ENCODE measurements at places on chromosomes 11 and 22. TPM values are rescaled to one million over a fixed set of nuclear protein-coding genes. Genes with fewer than 3 reads are reported as not detected.

OR51I1 gene
- total RNA-seq: not detected

LUZP2 gene
- total RNA-seq: not detected

TEAD1 gene
- total RNA-seq: 165 TPM

APOL5 gene
- not detected for total RNA-seq

SLC5A1 gene
- not detected for total RNA-seq

CEP126 gene
- total RNA-seq: 10.7 TPM

PRAME gene
- not detected for total RNA-seq

GRCh38 chr22:32765132-32765618, 36.3 kb upstream of the TIMP3 start:
- H3K36me3 ChIP-seq: no peaks in the 10 kb centered on the region
- H3K27ac ChIP-seq: peak overlapping the region; percentile 59
- DNase-seq: no peak

DNA sequence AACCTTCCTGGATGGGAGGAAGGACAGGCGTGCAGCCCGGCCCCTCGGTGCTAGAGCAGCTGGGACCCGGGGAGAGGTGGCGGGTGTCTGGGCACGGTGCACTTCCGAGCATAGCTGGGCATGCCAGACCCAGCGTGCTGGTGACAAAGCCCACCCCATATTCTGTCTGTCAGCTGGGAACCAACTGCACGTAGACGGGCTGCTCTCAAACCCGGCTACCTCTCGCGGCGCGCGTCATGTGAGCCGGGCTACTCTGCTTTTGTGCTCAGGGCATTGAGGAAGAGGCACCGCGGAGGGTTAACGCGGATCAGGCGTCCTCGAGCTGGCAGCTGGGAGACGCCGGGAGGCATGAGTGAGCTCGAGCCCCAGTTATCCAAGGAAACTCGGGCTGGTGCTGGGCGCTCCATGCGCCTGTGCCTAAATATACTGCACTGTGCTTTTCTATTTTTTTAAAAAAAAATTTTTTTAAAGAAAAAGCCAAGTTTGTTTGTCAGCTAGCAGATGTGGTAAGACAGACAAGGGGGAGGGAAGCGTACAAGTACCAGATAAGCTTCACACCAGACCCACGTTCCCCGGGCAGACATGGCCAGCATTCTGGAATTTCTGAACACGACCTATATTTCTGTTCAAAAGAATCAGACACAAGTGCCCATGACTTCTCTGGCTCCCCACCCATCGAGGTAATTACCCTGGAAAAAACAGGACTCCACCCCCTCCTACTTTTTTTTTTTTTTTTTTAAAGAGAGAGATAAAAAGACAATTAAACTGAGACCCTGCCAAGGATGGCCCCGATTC, 425.6 kb downstream of the SHANK2 start:
- no peak overlapping the region for H3K27ac ChIP-seq
- no peak for DNase-seq
- peak overlapping the region; percentile 30 for H3K4me3 ChIP-seq
- no peaks in the 10 kb centered on the region for H3K4me1 ChIP-seq
- no peaks in the 10 kb centered on the region for H3K36me3 ChIP-seq
- no peaks in the 10 kb centered on the region for H3K27me3 ChIP-seq

- H3K4me3 ChIP-seq: no peak overlapping the region
- DNase-seq: no peak
- H3K27me3 ChIP-seq: no peaks in the 10 kb centered on the region
- H3K27ac ChIP-seq: no peak overlapping the region
These were observed 283.0 kb upstream of the NARS2 start for GRCh38 chr11:78857688-78858087.

GRCh38 chr11:64861227-64861975, 16.9 kb upstream of the CDC42BPG start:
- peak overlapping the region; percentile 90 for H3K27ac ChIP-seq
- peaks cover 67% of the 10 kb centered on the region for H3K4me1 ChIP-seq
- no peaks in the 10 kb centered on the region for H3K27me3 ChIP-seq
- DNase-seq: no peak
- H3K4me3 ChIP-seq: no peak overlapping the region

- no peaks in the 10 kb centered on the region for H3K36me3 ChIP-seq
- H3K4me3 ChIP-seq: no peak overlapping the region
- no peaks in the 10 kb centered on the region for H3K27me3 ChIP-seq
These were observed 18.8 kb downstream of the PPP6R3 start for GRCh38 chr11:68479390-68479789.

- no peak overlapping the region for H3K27ac ChIP-seq
- peak; percentile 68 for DNase-seq
- no peak overlapping the region for H3K4me3 ChIP-seq
- no peaks in the 10 kb centered on the region for H3K4me1 ChIP-seq
These were observed 90.3 kb upstream of the PITPNB start for GRCh38 chr22:28009272-28009827.

DNA sequence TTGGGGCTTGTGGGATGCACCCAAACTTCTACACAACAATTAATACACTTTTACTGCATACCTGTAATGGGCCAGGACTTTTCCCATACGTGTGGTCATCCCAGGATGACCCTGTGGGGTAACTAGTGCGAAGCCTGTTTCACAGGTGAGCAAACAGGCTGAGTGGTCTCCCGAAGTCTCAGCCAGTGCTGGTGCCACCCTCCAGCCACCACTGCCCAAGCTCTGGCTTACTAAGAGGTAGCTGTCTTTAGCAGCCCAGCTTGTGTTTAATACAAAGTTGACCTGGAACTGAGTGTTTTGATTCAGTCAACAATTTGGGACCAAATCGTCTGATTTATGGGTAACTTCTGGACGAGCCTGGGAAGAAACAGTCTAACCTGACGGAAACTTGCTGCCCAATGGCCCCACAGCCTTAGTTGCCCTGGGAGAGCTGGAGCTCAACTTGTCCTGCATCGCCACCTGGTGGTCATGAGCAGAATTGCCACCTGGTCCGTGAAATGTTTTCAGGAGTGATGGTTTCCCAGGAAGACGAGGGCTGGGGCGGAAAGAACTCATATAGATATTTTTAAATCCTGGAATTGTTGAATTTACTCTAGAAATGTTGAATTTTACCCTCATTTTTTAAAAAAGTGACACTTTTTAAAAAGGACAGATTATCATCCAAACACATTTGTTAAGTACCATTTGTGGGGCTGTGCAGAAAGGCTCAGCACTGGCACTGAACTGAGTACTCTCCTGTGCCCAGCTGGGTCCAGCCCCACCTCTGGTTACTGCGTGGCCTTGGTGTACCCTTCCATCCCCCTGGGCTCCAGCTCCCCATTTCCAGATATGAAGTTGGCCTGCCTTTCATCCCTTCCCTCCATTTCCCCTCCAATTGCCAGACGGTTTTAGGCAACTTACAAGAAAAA, 95.5 kb upstream of the PARVA start:
- H3K4me1 ChIP-seq: peaks cover 11% of the 10 kb centered on the region
- H3K27ac ChIP-seq: no peak overlapping the region
- no peaks in the 10 kb centered on the region for H3K36me3 ChIP-seq

DNA sequence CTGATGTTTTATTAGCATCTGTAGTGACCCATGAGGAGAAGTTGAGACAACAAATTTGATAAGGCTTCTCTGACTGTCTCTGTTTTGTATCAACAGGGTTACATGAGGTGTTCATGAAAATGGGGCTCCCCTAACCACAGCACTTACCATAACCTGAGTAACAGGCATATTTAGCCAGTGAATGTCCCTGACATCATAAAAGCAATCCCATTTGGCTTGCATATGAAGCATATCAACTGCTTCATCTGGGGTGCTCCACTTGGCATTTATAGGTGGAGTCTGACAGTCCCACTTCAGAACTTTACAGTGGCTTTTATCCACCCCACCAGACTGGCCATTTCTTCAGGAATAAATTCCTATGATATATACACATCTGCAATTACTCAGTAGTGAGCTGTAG, 257.6 kb downstream of the LUZP2 start:
- H3K4me1 ChIP-seq: no peaks in the 10 kb centered on the region
- no peaks in the 10 kb centered on the region for H3K27me3 ChIP-seq
- H3K27ac ChIP-seq: no peak overlapping the region
- H3K36me3 ChIP-seq: no peaks in the 10 kb centered on the region
- H3K4me3 ChIP-seq: no peak overlapping the region

DNA sequence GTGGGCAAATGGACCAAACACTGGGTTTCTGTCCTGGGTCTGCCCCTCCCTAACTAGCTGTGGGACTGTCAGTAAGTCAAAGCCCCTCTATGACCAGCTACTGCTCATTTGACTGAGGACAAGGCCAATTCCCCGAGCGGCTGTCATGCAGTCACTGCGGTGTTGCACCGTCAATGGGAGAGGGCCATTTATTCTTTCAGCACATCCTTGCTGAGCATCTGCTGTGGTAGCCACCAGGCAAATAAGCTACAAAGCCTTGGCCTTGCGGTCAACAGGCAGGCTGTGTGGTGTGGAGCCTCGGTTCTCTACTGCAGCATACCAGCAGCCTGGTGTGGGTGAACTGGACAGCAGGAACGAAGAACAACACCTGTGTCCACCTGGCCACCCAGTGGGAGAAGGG, 25.8 kb upstream of the SERPIND1 start:
- peaks cover 9% of the 10 kb centered on the region for H3K4me1 ChIP-seq
- no peak overlapping the region for H3K4me3 ChIP-seq
- H3K27me3 ChIP-seq: no peaks in the 10 kb centered on the region
- H3K27ac ChIP-seq: no peak overlapping the region
- DNase-seq: no peak
- peaks cover 95% of the 10 kb centered on the region for H3K36me3 ChIP-seq

GRCh38 chr11:70247042-70247709, 23.3 kb upstream of the PPFIA1 start:
- DNase-seq: no peak
- no peak overlapping the region for H3K27ac ChIP-seq
- H3K4me3 ChIP-seq: no peak overlapping the region
- no peaks in the 10 kb centered on the region for H3K4me1 ChIP-seq
- H3K27me3 ChIP-seq: no peaks in the 10 kb centered on the region

GRCh38 chr11:68523033-68523432, 62.5 kb downstream of the PPP6R3 start:
- no peaks in the 10 kb centered on the region for H3K27me3 ChIP-seq
- H3K27ac ChIP-seq: peak overlapping the region; percentile 30
- H3K4me3 ChIP-seq: no peak overlapping the region
- peaks cover 51% of the 10 kb centered on the region for H3K4me1 ChIP-seq

DNA sequence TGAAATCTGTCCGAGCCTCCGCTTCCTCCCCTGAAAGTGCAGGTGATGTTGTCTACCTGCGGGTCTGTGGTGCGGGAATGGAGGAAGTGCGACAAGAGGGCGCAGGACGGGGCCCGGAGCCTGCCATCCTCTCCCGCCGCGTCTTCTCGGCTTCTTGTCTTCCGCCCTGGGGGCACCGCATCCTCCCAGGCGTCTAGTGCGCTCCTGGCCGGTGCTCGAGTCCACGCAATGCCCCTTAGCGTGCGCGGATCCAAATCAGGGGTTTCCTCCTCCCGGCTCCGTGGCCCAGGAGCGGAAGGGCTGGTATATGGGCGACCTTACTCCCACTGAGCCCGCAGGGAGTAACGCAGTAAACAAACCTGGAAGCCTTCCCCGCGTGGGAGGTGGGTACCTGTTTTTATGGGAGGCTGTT, 405 bp downstream of the SFI1 start:
- no peaks in the 10 kb centered on the region for H3K4me1 ChIP-seq
- no peaks in the 10 kb centered on the region for H3K27me3 ChIP-seq
- peak overlapping the region; percentile 69 for H3K4me3 ChIP-seq
- no peak for DNase-seq

GRCh38 chr11:126426820-126427749, 71.6 kb downstream of the ST3GAL4 start:
- H3K4me1 ChIP-seq: peaks cover 46% of the 10 kb centered on the region
- H3K27ac ChIP-seq: peak overlapping the region; percentile 62
- no peaks in the 10 kb centered on the region for H3K27me3 ChIP-seq
- H3K36me3 ChIP-seq: no peaks in the 10 kb centered on the region
- no peak overlapping the region for H3K4me3 ChIP-seq
- no peak for DNase-seq

DNA sequence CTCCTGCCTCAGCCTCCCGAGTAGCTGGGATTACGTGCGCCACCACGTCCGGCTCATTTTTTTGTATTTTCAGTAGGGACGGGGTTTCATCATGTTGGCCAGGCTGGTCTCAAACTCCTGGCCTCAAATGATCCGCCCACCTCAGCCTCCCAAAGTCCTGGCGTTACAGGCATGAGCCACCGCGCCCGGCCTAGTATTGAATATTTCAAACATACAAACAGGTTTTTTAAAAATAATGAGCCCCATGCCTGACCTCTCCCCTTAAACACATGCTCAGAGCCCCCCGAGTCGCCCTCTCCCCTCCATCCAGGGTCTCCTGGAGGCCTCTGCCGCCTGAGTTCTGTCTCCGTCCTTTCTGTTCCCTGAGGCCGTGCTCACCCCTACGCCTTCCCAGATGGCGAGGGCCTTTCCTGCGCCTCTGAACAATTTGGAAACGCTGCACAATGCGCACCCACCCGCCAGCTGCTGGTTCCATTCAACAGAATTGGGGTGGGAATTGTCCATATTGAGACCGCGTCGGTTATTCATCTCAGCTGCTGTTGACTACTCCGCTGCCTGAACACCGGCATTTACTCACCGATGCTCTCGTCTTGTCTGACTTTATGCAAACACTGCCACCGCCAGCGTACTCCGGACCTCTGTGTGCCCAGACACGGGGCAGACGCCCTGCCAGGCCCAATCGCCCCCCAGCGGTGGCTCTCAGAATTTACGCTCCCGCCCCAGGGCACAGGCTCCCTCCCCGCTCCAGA, 13.6 kb upstream of the RNH1 start:
- no peak overlapping the region for H3K4me3 ChIP-seq
- no peaks in the 10 kb centered on the region for H3K27me3 ChIP-seq
- no peak for DNase-seq
- no peaks in the 10 kb centered on the region for H3K4me1 ChIP-seq
- no peak overlapping the region for H3K27ac ChIP-seq

DNA sequence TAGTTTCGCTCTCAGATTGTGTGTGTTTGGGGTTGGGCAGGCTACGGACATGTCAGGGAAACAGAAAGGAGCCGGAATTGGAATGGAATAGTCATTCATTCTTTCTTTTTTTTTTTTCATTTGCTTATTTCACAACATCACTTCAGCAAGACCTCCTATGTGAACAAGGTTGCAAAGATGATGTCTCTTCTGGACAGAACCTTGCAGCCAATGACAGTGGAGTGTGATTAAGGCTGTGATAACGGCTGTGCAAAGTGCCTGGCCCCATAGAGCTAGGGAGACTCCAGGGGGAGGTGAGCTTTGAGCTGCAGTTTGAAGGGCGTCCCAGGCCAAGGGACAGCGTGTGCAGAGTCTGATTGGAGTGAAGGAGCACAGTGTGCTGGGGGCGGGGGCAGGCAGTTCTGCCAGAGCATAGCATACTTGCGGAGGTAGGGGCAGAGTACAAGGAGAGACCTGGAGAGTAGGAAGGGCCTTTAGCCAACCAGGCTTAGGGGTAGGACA, 3.4 kb downstream of the TIGD3 start:
- peaks cover 11% of the 10 kb centered on the region for H3K4me1 ChIP-seq
- H3K36me3 ChIP-seq: no peaks in the 10 kb centered on the region
- no peak overlapping the region for H3K27ac ChIP-seq
- no peaks in the 10 kb centered on the region for H3K27me3 ChIP-seq
- no peak overlapping the region for H3K4me3 ChIP-seq

- no peak for DNase-seq
- no peaks in the 10 kb centered on the region for H3K27me3 ChIP-seq
- peaks cover 4% of the 10 kb centered on the region for H3K4me1 ChIP-seq
These were observed 11.6 kb downstream of the TST start for GRCh38 chr22:37007651-37008050.

Measured in tibial nerve (tissue), 4 donors.